Psoas muscle (tissue), 8 donors: ENCODE measurements at places on chromosomes 2 and 18. TPM values are rescaled to one million over a fixed set of nuclear protein-coding genes. Genes with fewer than 3 reads are reported as not detected.

CCDC141 gene
- polyA plus RNA-seq: 0.82 TPM

LGALSL gene
- polyA plus RNA-seq: 4.2 TPM

CREG2 gene
- not detected for polyA plus RNA-seq

MRPL33 gene
- 716 TPM for polyA plus RNA-seq

NPHP1 gene
- 2.4 TPM for polyA plus RNA-seq

CHMP3 gene
- 99.8 TPM for polyA plus RNA-seq

TMEM169 gene
- 0.08 TPM for polyA plus RNA-seq

DLGAP1 gene
- polyA plus RNA-seq: 0.16 TPM

BCL11A gene
- not detected for polyA plus RNA-seq

RIOK3 gene
- 59.6 TPM for polyA plus RNA-seq

RPRM gene
- not detected for polyA plus RNA-seq

MYO5B gene
- 0.11 TPM for polyA plus RNA-seq

ACVR2A gene
- 5.1 TPM for polyA plus RNA-seq

KLHL14 gene
- polyA plus RNA-seq: not detected

CNGA3 gene
- not detected for polyA plus RNA-seq

MAP2 gene
- 1.4 TPM for polyA plus RNA-seq

TEX44 gene
- not detected for polyA plus RNA-seq

- no peak for DNase-seq
These were observed 122.0 kb upstream of the MGAT5 start for GRCh38 chr2:134131681-134132489.

- DNase-seq: no peak
These were observed 538.0 kb downstream of the TMX3 start for GRCh38 chr18:68176901-68177300.

- DNase-seq: no peak
These were observed 37.2 kb downstream of the TSHZ1 start for GRCh38 chr18:75247611-75248421.

DNA sequence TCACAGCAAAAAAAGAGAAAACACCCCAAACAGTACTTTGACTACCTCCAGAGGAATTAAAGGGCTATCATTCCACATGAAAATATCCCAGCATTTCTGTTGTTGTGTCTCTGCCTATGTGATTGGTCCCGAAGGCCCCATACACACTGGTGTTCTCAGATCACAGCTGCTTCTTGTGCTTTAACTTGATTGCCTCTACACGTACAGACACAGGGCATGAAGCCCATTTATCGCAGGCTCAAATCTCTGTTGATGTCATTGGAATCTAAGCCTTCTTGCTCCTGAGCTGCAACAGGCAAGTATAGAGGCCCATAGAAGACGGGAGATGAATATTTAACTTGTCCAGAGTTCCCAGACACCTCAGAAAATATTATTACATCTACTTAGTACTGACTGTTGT is 405.2 kb downstream of the NCKAP5 start:
- DNase-seq: no peak

DNA sequence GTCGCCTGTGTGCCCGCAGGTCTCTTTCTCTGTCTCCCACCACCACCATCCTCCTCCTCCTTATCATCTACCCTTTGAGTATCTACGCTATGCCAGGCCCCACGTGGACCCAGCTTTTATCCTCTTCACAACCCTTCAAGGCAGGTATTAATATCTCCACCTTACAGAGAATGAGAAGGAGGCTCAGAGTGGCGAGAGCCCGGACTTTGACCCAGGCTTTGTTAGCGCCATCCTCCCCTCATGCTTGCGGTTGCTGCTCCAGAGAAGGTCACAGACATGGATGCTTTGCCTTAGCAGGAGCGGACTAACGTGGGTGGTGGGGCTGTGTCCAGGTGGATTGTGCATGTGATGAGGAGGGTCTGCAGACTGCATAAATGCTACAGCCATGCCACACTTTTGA is 119.8 kb downstream of the CELF4 start:
- no peak for DNase-seq

GRCh38 chr2:8819194-8819593 is 18.2 kb downstream of the KIDINS220 start:
- DNase-seq: no peak

GRCh38 chr18:34957864-34958259 is 83.4 kb upstream of the MAPRE2 start:
- no peak for DNase-seq

DNA sequence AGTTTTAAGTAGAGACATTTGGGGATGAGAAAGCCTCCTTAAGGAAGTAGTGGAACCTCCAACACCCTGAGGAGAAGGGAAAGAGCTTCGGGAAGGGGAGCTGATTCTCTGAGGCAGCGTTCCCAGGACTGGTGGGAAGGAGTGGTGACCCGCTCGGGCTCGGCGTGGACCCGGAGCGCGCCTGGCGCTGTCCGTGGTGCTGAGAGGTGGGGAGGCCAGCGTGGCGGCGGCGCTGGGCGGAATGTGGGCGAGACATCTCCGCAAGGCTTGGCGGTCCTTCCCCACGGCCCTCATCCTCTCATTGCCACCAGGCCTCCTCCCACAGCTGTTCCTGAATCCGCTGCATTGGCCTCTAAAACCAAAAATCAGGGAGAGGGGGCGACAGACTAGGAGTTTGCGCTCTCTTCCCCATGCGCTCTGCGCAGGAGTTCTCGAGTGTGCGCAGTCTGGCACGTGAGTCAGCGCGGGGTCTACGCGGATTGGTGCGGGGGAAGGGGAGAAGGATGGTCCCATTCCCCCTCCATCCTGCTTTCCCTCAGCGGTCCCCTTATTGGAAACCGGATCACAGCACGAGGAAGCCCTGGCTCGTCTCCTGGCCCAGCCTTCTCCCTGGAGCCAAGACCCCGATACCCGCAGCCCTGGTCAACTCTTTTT is 857 bp downstream of the RESP18 start:
- peak; percentile 64 for DNase-seq

GRCh38 chr2:178412047-178412446 is 38.9 kb downstream of the PRKRA start:
- no peak for DNase-seq

- DNase-seq: no peak
These were observed 582.5 kb downstream of the TSN start for GRCh38 chr2:122338000-122338399.

GRCh38 chr2:98649135-98649991 is 41.0 kb downstream of the UNC50 start:
- DNase-seq: peak; percentile 59

- DNase-seq: no peak
These were observed 60.4 kb downstream of the PDCL3 start for GRCh38 chr2:100623033-100623715.

DNA sequence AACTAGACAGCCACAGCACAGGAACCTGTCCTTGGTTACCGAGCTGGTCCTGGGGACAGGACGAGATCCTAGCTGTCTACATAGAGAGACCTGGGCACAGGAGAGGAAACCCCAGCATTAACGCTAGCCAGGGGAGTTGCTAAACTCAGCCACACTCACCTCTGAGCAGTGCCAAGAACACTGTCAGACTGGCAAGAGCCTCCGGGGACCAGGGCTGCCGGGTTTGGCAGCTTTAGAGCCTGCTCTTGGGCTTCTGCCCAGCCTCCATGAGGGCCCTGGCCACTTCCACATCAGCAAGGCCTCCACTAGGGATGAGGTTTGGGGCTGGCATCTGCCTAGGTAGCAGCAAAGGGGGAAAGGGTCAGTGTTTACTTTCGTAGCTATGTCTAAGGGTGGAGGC is 6.7 kb downstream of the TMBIM1 start:
- peak; percentile 74 for DNase-seq

- no peak for DNase-seq
These were observed 21.4 kb downstream of the KIF3C start for GRCh38 chr2:25960920-25961319.

GRCh38 chr2:232634206-232635150 is 1.1 kb downstream of the EFHD1 start:
- DNase-seq: peak; percentile 62

DNA sequence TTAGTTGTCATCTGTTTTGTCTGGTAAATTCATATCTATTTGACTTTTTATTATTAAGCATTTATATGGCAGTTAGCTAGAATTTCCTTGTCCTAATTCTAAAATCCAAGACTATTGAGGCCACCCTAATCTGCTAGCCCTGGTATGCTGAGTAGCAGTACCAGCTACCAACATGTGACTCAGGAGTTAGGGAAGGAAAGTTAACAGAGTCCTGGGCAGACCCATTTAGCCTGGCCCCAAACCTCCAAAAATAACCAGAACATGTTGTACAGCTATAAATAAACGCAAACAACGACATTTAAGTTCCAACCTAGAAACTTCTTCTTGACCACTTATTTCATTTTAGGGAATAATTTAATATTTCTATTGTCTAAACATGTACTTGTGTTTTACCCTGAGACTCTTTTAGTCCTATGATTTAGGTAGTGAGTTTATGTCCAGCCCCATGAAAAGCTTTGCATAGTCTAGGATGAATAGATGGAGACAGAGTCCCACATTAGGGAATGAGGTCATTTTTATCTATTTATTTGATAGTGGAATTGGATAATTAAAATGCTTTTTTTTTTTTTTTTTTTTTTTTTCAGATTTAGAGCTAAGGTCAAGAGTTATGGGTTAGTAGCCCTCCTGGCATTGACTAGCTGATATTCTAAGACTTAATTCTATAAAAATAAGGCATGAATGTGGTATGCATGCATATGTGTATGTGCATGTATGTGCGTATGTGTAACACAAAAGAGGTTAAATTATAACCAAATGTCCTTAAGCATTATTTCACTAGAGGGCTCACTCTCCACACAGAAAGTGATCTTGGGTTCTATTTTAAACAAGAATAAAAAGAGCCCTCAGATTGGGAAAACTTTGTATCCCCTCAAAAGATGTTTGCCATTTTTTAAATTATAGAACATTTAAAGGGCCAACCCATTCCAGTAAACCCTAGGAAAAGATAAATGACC is 160.1 kb upstream of the MAPRE2 start:
- no peak for DNase-seq

GRCh38 chr2:152456262-152456661 is 121.3 kb downstream of the FMNL2 start:
- DNase-seq: no peak

- no peak for DNase-seq
These were observed 400.9 kb downstream of the TSN start for GRCh38 chr2:122156176-122156890.

- DNase-seq: no peak
These were observed 29.1 kb downstream of the SP140L start for GRCh38 chr2:230356084-230356483.

DNA sequence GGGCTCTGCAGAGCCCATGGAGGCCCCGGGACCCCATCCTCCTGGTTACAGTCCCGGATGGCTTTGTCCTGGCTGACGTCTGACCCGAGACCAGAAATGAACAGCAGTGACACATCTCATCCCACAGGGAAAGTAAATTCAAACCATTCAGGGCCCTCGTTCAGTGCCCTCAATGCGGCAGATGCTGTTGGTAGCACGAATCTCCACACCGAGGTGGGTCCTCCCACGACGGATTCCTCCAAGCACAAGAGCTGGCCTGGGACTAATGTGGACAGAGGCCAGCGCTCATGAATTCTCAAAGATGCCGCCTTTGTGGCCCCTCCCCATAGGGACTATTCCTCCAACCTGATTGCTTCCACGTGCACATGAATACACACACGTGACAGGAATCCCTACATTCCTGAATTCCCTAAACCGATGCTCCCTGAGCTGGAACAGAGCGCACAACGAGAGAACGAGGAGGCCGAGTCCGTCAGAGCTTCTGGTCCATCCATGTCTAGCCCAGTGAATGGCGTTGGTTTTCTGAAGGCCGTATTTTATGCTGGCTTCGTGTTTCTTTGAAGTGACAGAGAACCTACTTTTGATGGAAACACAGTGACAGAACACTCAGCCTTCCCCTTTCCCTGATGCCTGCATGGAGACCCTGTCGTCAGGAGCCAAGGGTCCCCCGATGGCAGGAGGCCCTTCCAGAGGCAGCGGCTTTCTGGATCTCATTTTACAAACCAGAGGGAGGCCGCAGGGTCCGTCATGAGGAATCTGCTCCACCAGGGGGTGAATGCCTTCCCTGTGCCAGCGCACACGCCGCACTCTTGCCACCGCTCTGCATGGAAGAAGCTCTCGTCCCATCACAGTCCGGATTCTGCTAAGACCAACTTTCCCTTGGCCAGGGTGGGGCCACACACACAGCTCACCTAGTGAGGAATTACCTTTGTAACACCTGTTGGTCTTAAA is 64.3 kb upstream of the SNTG2 start:
- DNase-seq: no peak

GRCh38 chr2:118049816-118050140 is 35.9 kb upstream of the CCDC93 start:
- DNase-seq: no peak

DNA sequence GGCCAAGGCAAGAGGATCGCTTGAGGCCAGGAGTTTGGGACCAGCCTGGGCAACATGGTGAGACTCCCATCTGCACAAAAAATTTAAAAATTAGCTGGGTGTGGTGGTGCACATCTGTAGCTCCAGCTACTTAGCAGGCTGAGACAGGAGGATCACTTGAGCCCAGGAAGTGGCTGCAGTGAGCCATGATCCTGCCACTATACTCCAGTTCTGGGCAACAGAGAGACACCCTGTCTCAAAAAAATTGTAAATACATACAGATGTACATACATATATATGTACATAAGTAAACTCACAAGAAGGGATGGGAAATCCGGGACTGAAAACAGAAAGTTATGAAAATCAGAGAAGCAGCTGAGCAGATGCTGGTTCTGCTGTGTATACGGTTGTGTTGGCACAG is 29.6 kb upstream of the TAF4B start:
- no peak for DNase-seq

DNA sequence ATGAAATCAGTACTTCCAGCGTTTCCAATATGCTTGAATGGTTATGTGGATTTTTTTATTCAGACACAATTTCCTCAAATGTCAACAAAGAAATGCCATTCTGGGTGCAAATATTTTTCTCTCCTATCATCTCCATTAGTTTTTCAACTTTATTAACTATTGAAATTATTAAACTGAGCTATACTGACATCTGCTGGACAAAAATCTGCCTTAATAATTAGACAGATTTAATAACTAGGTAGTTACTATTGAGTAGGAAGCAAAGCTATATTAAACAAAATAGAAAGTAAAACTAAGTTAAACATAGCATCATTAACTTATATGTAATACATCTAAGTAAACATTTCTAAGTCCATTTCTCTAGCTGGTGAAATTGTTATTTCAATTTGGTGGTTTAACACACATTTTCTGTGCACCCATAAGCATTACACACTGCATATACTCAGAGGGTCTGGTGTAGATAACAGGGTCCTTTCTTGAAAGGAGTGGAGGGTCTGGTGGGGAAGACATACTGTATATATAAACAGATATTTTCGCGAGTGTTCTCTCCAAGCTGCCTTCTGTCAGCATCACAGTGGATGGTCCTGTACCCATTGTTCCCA is 77.0 kb downstream of the LANCL1 start:
- DNase-seq: no peak

GRCh38 chr18:66271962-66272361 is 331.9 kb downstream of the CDH19 start:
- DNase-seq: no peak

GRCh38 chr2:96533292-96534073 is 3.1 kb upstream of the ARID5A start:
- peak; percentile 89 for DNase-seq
